GM12864 (cell line): ENCODE measurements at places on chromosomes 12 and 14.

DNA sequence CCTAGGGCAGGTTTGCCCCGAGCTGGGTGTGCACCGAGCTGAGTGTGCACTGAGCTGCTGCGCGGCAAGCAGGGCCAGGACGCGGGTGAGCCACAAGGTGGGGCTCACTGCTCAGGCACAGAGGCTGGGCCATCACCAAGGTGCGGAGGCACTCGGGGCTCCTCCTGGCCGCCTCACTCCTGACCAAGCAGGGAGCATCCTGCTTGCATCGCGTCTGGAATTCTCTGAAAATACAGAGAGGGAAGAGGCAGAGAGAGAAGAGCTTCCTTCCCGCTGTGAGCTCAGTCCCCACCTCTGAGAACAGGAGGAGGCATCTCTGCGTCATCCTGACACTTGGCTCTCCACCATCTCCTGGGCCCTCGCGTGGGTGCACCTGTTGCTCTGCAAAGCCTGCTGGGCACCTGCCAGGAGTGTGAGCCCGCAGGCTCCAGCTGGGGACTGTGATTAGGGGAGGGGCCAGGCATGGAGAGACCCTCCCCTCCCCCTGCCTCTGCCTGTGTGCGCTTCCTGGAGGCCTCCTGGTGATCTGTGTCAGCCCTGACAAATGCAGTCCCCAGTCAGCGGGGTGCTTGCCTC is 116.3 kb downstream of the GLT1D1 start:
- DNase-seq, result no peak

DNA sequence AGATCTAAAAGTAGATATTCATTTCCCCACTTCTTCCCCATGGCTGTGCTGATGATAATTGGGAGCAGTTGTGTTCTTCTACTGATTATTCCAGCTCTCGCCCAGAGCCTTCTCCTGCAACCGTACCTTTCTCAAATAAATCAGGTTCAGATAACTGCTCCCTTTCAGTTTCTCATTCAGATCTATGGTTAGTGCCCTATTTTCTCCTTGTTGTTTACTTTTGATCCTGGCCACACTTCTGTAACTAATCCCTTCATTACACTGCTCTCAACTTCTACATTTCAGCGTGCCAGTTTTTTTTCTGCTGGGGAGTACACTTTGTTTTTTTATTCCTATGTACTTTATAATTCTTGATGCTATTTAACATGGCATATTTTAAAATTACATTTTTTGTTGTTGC is 2.8 kb upstream of the STRAP start:
- DNase-seq, result no peak

DNA sequence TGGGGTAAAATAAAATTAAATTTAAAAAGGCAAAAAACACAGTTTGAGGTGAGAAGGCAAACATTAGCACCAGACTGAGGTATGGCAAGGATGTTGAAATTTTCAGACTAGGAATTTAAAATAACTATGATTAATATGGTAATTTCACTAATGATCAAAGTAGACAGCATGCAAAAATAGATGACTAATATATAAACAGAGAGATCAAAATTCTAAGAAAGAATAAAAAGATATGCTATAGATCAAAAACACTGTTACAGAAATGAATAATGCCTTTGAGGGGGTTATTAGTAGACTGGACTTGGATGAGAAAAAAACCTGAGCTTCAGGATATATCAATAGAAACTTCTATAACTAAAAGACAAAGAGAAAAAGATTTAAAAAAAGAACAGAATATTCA is 14.4 kb upstream of the GALNT8 start:
- no peak for DNase-seq

GRCh38 chr14:24058260-24058950 is 6.6 kb downstream of the CARMIL3 start:
- DNase-seq, result no peak

DNA sequence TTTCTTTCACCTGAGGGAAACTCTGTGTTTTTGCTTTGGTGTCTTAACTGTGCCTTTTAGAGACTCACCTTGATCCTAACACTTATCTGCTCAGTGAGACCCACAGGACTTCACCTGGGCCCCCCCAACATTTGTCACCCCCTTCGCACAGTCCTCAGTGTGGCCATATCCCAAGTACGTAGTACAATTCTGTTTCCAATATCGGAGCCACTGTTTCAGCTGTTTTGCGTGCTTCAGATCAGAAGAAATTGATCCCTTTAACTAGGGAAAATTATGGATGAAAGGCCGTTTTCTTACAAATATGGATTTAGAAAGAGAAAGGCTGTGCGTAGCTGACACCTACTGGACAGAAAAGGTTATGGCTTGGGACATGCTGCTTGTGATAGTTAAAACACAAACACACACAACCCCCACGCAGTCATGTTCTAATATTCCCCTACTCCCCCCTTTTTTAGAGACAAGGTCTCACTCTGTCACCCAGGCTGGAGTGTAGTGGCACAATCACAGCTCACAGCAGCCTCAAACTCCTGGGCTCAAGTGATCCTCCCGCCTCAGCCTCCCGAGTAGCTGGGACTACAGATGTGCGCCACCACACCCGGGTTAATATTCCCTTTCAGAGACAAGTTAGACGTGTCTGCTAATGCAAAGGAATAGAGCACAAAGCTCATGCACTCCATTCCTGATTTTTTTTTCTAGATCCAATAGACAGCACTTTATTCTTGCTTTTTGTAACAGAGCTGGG is 3.6 kb upstream of the SLC7A8 start:
- DNase-seq, result peak; percentile 18

DNA sequence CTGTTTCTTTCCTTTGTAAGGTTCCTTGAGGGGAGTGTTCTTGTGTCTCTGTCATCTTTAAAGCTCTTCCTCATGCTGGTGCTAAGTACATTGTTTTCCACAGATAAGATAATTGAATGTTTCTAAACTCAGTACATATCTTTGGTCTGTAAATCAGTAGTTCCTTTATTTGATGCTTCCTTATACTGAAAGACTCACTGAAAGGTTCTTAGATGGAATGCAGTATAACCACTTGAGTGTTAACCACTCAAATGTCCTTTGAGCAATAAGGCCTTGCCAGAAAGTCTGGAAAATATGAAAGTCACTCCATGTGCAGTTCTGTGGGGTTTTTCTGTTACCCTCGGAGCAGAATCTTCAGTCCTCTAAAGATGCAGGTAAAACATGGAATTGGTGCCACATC is 23.0 kb upstream of the RNU6-8 start:
- no peak for DNase-seq

- DNase-seq, result no peak
These were observed 73.8 kb downstream of the TTC6 start for GRCh38 chr14:37669242-37669641.

- no peak for DNase-seq
These were observed 1.6 kb downstream of the ACVR1B start for GRCh38 chr12:51953089-51953488.

GRCh38 chr14:103423050-103423461 is 37.8 kb downstream of the MARK3 start:
- DNase-seq, result no peak

DNA sequence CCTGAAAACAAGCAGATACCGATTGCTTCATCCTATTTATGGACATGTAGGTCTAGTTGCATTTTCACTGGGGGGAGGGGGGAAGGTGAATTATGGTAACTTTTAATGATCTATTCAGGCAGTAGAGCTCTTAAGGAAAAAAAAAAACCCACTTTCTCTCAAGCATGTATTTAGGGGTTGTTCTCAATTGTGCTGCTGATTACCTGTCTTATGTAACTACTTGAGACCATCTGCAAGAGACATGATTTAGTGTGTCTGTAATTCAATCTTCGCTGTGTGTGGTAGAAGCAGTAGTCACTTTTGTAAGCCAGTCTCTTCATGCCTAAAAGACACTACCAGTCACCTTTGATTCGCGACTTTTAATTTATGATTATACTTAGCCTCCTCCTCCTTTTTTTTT is 8.9 kb downstream of the CALM1 start:
- DNase-seq, result no peak
